ENCODE measurements at places on chromosomes 12 and 14. TPM values are rescaled to one million over a fixed set of nuclear protein-coding genes. Genes with fewer than 3 reads are reported as not detected.

Gene TMEM233
- total RNA-seq: not detected

Gene VSIG10
- total RNA-seq: 24.3 TPM

Gene FKBP3
- 32.6 TPM for total RNA-seq

Gene NOVA1
- 31.9 TPM for total RNA-seq

- peak overlapping the region; percentile 97 for H3K27ac ChIP-seq
- peaks cover 22% of the 10 kb centered on the region for H3K4me1 ChIP-seq
- H3K36me3 ChIP-seq: no peaks in the 10 kb centered on the region
- no peaks in the 10 kb centered on the region for H3K27me3 ChIP-seq
- peak overlapping the region; percentile 64 for H3K4me3 ChIP-seq
Measured at GRCh38 chr12:51171884-51172514, 936 bp downstream of the TFCP2 start.

DNA sequence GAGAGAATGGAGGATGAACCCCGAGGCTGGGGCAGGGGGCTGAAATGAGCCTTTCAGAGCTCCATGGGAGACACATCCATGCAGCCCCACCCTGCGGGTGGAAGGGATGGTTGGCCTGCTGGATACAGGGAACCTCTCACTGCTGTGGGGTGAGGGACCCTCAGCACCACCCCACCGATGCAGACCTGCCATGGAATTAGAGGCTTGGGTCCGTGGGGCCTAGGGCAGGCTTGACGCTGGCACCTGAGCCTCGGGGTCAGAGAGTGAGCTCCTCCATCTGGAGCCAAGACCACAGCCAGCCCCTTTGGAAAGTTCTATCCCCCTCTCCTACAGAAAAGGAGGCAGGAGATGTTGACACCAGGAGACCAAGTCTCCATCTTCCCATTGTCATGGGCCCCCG, 7.4 kb upstream of the KRT74 start:
- H3K4me3 ChIP-seq: no peak overlapping the region
- H3K27ac ChIP-seq: no peak overlapping the region
- peak; percentile 38 for DNase-seq
- no peaks in the 10 kb centered on the region for H3K4me1 ChIP-seq
- no peaks in the 10 kb centered on the region for H3K36me3 ChIP-seq
- H3K27me3 ChIP-seq: no peaks in the 10 kb centered on the region

- no peaks in the 10 kb centered on the region for H3K27me3 ChIP-seq
- H3K27ac ChIP-seq: peak overlapping the region; percentile 24
- H3K36me3 ChIP-seq: no peaks in the 10 kb centered on the region
Measured at GRCh38 chr12:51820526-51821439, 27.7 kb downstream of the FIGNL2 start.

DNA sequence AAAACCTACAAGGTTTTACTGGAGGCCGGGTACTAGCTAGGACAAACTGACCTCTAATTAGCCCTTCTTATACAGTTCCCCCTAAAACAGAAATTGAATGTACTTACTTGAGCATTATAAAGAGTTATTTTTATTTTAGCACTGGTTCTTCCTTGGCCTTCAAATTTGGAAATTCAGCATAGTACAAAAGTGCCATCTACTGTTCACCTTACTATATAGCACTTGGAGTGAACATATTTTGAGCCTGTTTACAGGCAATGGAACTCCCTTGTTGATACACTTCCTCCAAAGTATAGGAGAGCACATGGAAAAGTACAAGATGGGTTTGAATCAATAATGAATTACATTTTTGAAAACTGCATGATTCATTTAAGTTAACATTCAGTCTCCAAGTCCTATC, 3.9 kb upstream of the POC1B start:
- H3K27ac ChIP-seq: no peak overlapping the region
- no peaks in the 10 kb centered on the region for H3K4me1 ChIP-seq
- H3K27me3 ChIP-seq: no peaks in the 10 kb centered on the region
- H3K4me3 ChIP-seq: no peak overlapping the region

DNA sequence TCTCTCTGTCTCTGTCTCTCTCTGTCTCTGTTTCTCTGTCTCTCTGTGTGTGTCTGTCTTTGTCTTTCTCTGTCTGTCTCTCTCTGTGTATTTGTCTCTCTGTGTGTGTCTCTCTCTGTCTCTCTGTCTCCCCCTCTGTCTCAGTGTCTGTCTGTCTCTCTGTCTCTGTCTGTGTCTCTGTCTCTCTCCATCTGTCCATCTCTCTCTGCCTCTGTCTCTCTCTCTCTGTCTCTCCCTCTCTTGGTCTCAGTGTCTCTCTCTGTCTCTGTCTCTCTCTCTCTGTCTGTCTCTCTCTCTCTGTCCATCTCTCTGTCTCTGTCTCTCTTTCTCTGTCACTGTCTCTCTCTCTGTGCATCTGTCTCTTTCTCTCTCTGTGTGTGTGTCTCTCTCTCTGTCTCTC, 143.8 kb upstream of the GARIN2 start:
- H3K36me3 ChIP-seq: no peaks in the 10 kb centered on the region
- no peak overlapping the region for H3K4me3 ChIP-seq
- H3K27me3 ChIP-seq: no peaks in the 10 kb centered on the region
- no peak for DNase-seq

GRCh38 chr12:22628228-22628627, 3.3 kb downstream of the ETNK1 start:
- DNase-seq: no peak
- peak overlapping the region; percentile 94 for H3K4me3 ChIP-seq
- peaks cover 20% of the 10 kb centered on the region for H3K4me1 ChIP-seq
- H3K27me3 ChIP-seq: no peaks in the 10 kb centered on the region
- peak overlapping the region; percentile 99 for H3K27ac ChIP-seq

DNA sequence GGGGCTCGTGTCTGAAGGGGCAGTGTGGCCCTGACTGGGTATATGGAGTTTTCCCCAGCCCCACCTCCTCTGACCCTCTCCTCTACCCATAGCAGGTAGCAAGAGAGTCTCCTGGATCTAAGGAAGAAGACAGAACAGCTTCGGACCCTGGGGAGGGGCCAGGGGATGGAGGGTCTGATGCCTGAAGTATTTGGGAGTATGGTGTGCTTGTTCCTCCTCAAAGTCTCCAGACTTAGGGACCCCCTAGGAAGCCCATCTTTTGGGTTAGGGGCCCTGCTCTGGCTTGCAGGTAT, 579 bp upstream of the HOXC8 start:
- no peaks in the 10 kb centered on the region for H3K36me3 ChIP-seq
- H3K4me1 ChIP-seq: peaks cover 14% of the 10 kb centered on the region
- no peak overlapping the region for H3K4me3 ChIP-seq
- no peak for DNase-seq
- H3K27ac ChIP-seq: no peak overlapping the region

- DNase-seq: no peak
- H3K27ac ChIP-seq: peak overlapping the region; percentile 2
- no peaks in the 10 kb centered on the region for H3K36me3 ChIP-seq
- H3K27me3 ChIP-seq: no peaks in the 10 kb centered on the region
- H3K4me3 ChIP-seq: no peak overlapping the region
- H3K4me1 ChIP-seq: no peaks in the 10 kb centered on the region
Measured at GRCh38 chr12:82383930-82384552, 25.7 kb downstream of the METTL25 start.

DNA sequence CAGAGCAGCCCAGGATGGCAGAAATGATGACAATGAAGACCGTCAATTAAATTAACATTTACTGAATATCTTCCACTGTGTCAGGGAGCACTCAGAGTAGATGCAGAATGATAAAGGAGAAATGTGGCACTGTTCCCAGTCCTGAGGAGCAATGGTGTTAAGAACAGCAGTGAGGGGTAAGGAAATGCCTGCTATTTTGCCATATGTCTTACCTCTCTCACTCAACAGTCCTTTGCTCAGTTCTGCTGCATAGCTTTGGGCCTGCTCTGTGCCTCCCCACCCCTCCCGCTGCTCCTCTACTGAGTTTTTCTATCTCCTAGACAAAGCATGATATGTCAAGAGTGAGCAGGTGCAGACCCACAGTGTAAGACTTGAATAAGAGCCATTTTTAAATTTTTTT, 318.8 kb downstream of the NAV3 start:
- H3K4me3 ChIP-seq: no peak overlapping the region
- no peaks in the 10 kb centered on the region for H3K27me3 ChIP-seq
- H3K36me3 ChIP-seq: no peaks in the 10 kb centered on the region
- no peak overlapping the region for H3K27ac ChIP-seq
- DNase-seq: no peak

GRCh38 chr12:66025477-66025876, 105.1 kb downstream of the LLPH start:
- H3K36me3 ChIP-seq: no peaks in the 10 kb centered on the region
- no peak overlapping the region for H3K27ac ChIP-seq

DNA sequence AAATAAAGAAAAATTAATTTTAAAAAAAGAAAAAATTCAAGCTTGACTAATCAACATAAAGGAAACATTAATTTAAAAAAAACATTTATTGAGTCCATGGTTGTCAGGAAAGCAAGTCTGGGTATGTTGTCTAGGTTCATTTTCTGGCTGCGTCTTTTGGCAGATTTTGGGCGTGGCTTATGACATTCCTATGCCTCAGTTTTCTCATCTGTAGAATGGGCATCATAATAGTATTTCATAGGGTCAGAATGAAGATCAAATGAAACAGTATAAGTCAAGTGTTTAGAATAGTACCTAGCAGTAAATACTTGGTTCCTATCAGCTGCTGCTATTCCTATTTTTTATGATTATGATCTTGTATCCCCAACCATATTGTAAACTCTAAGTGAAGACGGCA, 40.5 kb downstream of the MYO1H start:
- H3K36me3 ChIP-seq: no peaks in the 10 kb centered on the region
- H3K4me1 ChIP-seq: peaks cover 29% of the 10 kb centered on the region
- H3K27ac ChIP-seq: no peak overlapping the region
- no peaks in the 10 kb centered on the region for H3K27me3 ChIP-seq
- DNase-seq: no peak

DNA sequence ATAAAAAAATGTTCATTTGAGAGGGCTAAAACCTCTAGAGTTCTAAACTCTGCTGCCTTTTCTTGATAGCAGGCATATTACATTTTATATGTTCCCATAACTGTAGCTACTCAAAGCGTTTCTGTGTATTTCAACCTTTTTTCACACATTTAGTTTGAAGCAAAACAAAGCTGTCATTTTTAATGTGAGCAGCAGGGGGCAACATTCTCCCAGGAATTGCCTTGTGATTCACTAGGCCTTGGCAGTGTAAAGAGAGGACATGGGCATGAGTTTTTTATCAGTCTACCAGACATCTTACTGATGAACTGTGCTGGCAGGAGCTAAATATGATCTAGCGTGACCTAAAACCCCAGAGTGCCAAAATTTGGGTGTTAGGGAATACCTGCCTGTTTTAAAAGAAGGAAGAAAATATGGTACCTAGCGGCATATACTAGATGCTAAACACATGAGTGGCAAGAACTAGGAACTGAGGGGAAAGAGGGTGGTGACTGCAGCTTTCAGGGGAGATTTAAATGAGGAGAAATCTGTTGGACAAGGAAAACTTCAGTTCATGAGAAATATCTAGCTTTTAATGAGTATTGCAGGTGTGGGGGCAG, 65.3 kb downstream of the IFT43 start:
- no peak overlapping the region for H3K4me3 ChIP-seq
- H3K27ac ChIP-seq: no peak overlapping the region
- no peaks in the 10 kb centered on the region for H3K4me1 ChIP-seq

- H3K4me1 ChIP-seq: no peaks in the 10 kb centered on the region
- no peaks in the 10 kb centered on the region for H3K27me3 ChIP-seq
- H3K4me3 ChIP-seq: no peak overlapping the region
- H3K36me3 ChIP-seq: no peaks in the 10 kb centered on the region
Measured at GRCh38 chr12:107485731-107486130, 199.9 kb upstream of the PWP1 start.

- peaks cover 14% of the 10 kb centered on the region for H3K4me1 ChIP-seq
- H3K27ac ChIP-seq: peak overlapping the region; percentile 100
- H3K27me3 ChIP-seq: no peaks in the 10 kb centered on the region
- no peaks in the 10 kb centered on the region for H3K36me3 ChIP-seq
- H3K4me3 ChIP-seq: peak overlapping the region; percentile 96
Measured at GRCh38 chr12:12560587-12561370, 1.9 kb downstream of the DUSP16 start.

- H3K27ac ChIP-seq: no peak overlapping the region
- DNase-seq: no peak
- no peaks in the 10 kb centered on the region for H3K27me3 ChIP-seq
- H3K4me1 ChIP-seq: no peaks in the 10 kb centered on the region
- no peaks in the 10 kb centered on the region for H3K36me3 ChIP-seq
- no peak overlapping the region for H3K4me3 ChIP-seq
Measured at GRCh38 chr12:108173160-108173559, 44.1 kb downstream of the WSCD2 start.

Data from sigmoid colon (tissue), 7 donors.